BE2C (cell line): ENCODE measurements at places on chromosomes 2 and 18.

GRCh38 chr2:152550386-152550785, 166.9 kb downstream of the PRPF40A start:
- no peak for DNase-seq

DNA sequence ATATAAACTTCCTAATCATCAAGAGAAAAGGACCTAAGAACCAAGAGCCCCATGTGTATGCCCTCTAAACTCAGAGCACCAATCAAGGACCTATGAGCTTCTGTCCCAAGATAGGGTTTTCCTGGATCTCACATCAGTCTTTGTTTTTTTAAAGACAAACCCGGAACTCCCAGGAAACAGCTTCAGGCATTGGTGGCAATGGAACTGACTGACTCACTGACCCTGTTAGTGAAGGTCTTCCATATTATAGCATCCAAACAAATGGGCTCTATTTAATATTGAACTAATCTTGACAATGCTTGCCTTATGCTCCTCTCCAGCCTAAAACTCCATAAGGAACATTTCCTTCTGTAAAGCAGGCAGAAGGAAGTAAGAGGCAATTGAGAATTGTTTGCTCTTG, 63.5 kb upstream of the RPE start:
- DNase-seq = no peak

GRCh38 chr18:60163622-60164021, 209.0 kb downstream of the MC4R start:
- no peak for DNase-seq

GRCh38 chr2:79191081-79191480, 31.5 kb upstream of the REG3A start:
- no peak for DNase-seq

GRCh38 chr2:151762694-151763093, 28.4 kb upstream of the NEB start:
- DNase-seq = no peak
